Brain microvascular endothelial cell (primary cell): ENCODE measurements at places on chromosomes 1 and 21.

- DNase-seq = no peak
Observed at GRCh38 chr1:156579472-156579871, at the start of gene TTC24. Gene TTC24, plus strand, starts transcription at chr1:156579723. Its CDS starts 1,642 bp downstream, at chr1:156581365.

DNA sequence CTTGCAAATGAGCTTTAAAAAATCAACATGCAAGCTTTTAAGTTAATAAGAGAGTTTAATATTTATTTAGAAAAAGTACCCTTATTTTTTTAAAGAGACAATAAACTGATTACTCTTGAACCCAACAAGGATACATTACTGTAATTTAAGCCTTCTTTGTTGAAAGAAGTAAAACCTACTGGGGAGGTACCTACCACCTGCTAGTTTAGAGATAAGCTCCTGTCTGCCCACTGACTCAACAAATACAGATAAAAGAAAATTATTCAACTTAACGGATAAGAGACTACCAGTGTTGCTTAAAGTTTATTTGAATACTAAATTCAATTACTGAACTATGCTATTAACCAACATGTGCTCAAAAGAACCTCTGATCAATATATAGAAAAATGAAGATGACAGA is 23.1 kb downstream of the USP24 start:
- DNase-seq = no peak

GRCh38 chr1:168348146-168348709 is 67.6 kb downstream of the TBX19 start:
- DNase-seq = no peak

GRCh38 chr1:231201979-231202633 is 38.9 kb upstream of the GNPAT start:
- DNase-seq = no peak

GRCh38 chr1:95650631-95651030 is 416.6 kb downstream of the RWDD3 start:
- no peak for DNase-seq

DNA sequence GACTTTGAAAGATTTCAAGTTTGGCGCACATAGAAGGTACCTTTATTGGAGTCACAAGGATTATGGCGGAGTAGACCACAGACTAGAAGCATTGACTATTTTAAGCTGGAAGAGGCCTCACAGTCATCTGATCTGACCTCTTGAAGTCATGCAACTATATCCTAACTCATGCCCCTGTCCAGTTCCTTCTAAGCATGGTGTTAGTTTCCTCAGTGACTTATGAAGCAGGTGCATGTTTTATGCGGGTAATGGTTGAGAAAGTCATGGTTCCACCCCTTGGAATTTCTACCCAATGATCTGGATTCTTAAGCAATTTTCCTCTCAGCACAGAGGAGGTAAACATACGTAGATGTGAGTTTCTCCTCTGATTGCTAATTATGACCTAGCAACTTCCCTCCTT is 11.7 kb downstream of the OLFML3 start:
- no peak for DNase-seq

DNA sequence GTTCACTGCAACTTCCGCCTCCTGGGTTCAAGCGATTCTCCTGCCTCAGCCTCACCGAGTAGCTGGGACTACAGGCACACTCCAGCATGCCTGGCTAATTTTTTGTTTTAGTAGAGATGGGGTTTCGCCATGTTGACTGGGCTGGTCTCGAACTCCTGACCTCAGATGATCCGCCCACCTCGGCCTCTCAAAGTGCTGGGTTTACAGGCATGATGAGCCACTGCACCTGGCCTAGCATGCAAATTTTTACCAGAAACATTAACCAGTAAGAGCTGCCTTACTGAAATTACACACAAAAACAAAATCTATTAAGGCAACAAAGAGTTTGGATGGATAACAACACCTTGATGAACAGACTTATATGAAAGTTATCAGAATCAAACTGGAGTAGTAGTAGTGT is 12.1 kb downstream of the ZZZ3 start:
- no peak for DNase-seq

GRCh38 chr1:183096894-183097293 is 73.7 kb downstream of the LAMC1 start:
- peak; percentile 49 for DNase-seq

GRCh38 chr1:173057984-173058383 is 7.2 kb upstream of the TNFSF18 start:
- no peak for DNase-seq

DNA sequence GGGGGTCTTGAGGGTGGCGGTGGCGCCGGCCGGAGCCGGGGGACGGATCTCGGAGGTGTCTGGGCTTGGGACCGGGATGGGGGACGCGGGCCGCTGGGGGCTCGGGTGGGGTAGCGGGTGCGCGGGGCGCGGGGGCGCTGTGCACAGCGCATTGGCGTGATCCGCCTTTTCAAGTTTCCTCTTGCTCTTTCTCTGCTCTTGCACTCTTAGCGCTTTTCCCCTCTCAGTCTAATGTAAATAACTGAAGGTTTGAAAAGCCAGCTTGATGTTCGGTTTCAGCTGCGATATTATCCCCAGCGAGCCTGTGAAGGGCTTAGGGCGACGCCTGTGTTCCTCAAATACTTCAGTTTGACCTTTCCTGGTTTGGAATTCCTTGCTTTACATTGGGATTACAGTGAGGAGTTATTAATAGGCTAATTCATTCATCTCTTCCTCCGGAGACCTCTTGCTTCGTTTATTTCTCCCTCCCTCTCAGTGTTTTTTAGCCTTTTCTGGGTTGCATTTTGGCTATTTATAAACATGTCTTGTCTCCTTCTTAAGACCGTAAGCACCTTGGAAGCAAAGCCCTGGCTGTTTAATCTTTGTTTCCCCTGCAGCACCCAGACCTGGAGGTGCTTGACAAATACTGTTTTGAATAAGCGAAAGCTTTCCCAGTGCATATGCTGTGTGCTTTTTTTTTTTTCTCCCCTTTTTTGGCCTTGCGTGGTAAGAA is 693 bp downstream of the RAB4A start:
- no peak for DNase-seq

DNA sequence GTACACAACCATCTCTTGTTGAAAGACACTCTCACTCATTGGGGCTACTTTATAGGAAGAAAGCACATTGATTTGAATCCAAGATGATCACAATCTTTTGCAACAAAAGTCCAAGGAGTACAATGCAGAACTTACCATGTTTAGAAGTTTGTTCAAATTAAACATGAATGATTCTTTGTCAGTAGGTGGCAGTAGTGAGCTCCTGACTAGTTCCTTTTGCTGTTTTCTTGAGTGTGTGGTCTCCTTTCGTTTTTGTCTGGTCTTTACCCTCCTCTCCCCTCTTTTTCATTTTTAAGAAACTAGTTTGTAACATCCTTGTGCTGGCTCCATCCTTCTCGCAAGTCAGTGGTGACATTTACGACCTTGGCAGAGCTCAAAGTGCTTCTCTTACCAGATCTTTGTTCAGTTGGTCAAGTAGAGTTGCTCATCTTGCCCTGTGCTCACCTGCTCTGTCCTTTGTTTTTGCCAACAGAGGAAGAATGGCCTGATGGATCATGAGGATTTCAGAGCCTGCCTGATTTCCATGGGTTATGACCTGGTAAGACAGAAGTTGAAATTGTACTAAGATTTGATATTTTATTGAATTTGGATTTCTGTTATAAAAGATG is 35.7 kb upstream of the MTR start:
- peak; percentile 9 for DNase-seq

DNA sequence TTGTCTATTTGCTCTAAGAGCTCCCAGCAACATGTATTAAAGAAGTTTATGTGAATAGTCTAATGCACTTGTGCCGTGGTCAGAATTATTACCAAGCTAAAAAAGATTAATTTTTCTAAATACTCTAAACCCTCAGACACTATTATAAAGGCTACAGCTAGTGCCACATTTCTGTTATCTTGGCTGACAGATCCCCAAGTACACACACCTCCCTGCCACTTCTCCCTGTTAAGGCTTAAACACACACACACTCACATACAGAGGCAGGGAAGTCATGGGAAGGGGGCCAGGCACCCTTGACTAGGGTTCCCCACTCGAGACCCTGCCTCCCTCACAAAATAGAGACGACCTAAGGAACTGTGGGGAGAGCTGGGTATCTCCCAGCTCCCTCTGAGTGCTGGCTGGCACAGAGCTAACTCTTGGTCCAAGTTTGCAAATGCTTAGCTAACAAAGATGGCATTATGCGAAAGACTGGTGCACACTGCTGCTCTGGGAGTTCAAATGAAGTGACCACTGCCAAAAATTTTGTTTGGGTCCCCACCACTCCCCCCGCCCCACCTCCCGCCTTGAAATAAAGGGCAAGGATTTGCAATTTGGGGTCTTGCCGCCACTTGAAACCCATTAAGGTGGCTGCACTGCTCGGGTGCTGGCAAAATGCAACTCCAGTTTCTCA is 9.8 kb downstream of the SSBP3 start:
- no peak for DNase-seq

DNA sequence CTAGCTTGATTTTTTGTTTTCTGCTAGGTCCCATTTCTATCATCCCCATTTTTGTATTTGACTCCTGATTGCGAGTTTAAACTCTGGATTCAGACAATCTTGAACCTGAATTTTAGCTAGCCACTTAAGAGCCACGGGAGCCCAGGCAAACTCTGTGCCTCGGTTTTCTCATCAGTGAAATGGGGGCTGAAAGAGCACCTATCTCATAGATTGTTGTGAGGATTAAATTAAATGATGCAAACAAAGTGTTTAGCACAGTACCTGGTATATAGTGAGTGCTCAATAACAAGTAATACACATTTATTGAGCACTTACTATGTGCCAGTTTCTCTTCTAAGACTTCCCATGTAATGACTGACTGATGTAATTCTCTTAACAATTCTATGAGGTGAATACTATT is 158.1 kb upstream of the POU3F1 start:
- DNase-seq = no peak

DNA sequence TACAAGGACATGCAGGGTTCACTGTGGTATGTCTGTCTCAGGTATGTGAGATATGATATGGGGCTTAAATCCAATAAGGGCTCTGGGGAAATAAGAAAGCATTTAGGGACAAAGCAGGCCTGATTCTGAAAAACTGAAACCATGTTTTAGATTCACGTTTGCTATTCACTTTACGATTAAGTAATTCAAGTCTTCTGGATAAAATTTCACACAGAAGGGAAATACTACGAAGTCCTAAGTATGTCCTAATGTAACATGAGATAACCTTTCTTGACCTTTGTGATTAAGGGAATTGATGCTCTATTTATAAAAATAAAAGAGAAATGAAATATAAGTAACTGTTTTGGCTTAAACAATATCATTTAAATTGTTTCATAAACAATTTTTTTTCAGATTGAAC is 55.4 kb downstream of the HNRNPR start:
- no peak for DNase-seq

DNA sequence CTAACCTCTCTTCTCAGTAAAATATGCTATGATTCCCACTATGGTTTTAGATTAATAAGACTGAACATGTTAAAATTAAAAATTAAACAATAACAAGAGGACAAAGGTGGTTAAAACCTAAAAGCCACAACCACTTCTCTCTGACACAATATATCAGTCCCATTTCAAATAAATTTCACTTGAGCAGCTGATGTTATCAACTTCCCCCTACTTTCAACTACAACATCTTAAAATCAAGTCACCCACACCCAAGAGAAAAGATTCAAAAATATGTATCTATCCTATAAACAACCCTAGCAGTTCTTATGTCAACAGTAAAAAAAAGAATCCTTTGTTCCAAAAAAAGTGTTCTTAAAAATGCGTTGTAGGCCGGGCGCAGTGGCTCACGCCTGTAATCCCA is 7.5 kb downstream of the PUM1 start:
- DNase-seq = no peak

GRCh38 chr1:236618507-236618906 is 14.2 kb upstream of the HEATR1 start:
- DNase-seq = no peak

DNA sequence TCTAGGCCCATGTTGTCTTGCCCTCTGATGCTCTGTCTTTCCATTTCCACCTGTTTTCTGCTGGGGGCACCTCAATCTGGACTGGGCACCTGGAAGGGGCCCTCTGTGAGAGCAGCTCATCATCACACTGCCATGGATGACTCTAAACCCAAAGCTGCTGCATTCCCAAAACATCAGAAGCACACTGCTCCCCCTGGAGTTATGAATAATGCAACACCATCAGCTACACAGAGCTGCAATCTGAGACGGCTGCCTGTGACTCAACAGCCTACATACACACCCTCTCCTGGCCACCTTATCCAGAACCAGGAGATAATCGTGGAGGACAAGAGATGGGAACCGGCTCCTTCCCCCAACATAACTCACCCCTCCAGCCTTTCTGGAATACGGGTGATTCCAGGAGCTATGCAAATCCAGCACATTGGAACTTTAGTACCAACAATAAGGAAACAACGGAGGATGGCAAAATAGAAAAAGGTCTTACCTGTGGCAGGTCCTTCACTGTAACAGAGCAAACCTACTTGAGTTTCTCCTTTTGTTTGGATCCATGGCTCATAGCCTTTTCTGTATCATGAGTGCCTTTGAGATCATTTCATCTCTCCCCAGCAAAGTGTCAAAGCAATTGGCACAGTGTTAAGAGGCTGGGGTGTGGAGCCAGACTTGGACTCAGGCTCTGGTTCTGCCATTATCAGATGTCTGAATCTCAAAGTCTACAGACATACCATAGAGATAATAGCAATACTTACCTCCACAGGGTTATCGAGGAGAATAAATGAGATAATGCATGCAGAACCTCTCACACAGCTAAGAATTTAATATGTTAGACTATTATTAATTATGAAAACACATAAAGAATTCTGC is 29.3 kb downstream of the AK2 start:
- peak; percentile 95 for DNase-seq

DNA sequence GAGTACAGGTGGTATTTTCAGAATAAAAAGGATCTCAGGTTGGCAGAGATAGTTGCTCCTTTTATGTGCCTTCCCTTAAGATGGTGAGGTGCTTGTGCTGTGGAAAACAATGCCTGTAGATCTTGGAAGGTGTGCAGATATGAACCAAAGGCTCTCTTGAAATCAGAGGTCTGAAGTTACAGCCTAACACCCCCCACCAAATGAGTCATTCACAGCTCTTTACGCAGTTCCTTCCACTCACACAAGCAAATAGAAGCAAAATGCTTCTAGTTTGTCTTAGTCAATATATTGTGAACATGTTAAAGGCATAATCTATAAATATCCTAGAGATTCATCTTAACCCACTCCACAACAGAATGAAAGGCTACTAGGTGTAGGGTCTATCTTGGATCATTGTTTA is 128.9 kb upstream of the NR5A2 start:
- no peak for DNase-seq
